ENCODE measurements at places on chromosomes 3 and 15. TPM values are rescaled to one million over a fixed set of nuclear protein-coding genes. Genes with fewer than 3 reads are reported as not detected.

- H3K36me3 ChIP-seq = no peaks in the 10 kb centered on the region
- H3K4me3 ChIP-seq = no peak overlapping the region
- no peak overlapping the region for H3K27ac ChIP-seq
Observed at GRCh38 chr3:140128631-140129030, 193.6 kb downstream of the CLSTN2 start.

GRCh38 chr15:74897300-74897701 lies 7.5 kb downstream of the MPI start:
- peaks cover 22% of the 10 kb centered on the region for H3K36me3 ChIP-seq
- H3K27me3 ChIP-seq = no peaks in the 10 kb centered on the region
- H3K27ac ChIP-seq = no peak overlapping the region
- no peaks in the 10 kb centered on the region for H3K4me1 ChIP-seq
- H3K4me3 ChIP-seq = no peak overlapping the region

- H3K27me3 ChIP-seq = no peaks in the 10 kb centered on the region
- no peaks in the 10 kb centered on the region for H3K36me3 ChIP-seq
- H3K4me3 ChIP-seq = peak overlapping the region; percentile 44
- no peak overlapping the region for H3K27ac ChIP-seq
- DNase-seq = peak; percentile 92
- peaks cover 10% of the 10 kb centered on the region for H3K4me1 ChIP-seq
Observed at GRCh38 chr3:89025185-89025584, 82.2 kb upstream of the EPHA3 start.

DNA sequence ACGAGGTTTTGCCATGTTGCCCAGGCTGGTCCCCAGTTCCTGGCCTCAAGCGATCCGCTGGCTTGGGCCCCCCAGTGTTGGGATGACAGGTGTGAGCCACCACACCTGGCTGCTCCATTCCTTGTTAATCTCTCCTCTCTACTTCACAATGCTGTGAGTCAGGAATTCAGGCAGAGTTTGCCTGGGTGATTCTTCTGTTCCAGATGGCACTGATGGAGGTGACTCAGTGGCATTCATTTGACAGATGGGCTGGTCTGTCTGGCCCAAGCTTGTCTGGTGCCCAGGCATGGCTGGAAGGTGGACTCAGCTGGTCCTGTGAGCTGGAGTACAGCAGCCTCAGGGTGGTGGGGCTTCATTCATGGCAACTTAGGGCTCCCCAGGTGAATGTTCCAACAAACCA lies 43.2 kb downstream of the SLC6A20 start:
- no peak overlapping the region for H3K4me3 ChIP-seq
- H3K4me1 ChIP-seq = no peaks in the 10 kb centered on the region
- H3K27me3 ChIP-seq = no peaks in the 10 kb centered on the region
- no peak for DNase-seq
- no peak overlapping the region for H3K27ac ChIP-seq

DNA sequence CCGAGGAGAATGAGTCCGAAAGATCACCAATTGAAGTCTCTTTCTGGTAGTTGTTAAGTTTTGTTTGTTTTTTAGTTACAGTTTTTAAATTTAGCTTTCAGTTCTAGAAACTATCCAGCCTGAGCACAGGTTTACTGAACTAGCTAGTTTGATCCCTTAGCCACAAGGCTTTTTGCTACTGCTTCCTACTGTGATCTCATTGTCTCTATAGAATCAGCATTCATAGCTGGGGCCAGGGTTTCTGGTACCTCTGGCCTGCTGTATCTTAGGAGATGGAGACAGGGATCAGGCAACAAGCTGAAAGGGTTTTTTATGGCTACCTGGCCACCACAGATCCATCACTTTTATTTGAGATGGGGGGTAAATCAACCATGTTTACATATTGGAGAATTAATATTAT lies 37.0 kb downstream of the GOLM2 start:
- no peak overlapping the region for H3K27ac ChIP-seq
- H3K4me1 ChIP-seq = no peaks in the 10 kb centered on the region
- no peak for DNase-seq
- H3K36me3 ChIP-seq = no peaks in the 10 kb centered on the region
- H3K4me3 ChIP-seq = no peak overlapping the region

- H3K4me3 ChIP-seq = no peak overlapping the region
- DNase-seq = no peak
- peaks cover 10% of the 10 kb centered on the region for H3K4me1 ChIP-seq
- H3K36me3 ChIP-seq = peaks cover 17% of the 10 kb centered on the region
- no peak overlapping the region for H3K27ac ChIP-seq
Observed at GRCh38 chr15:40466426-40467260, 4.1 kb upstream of the CHST14 start.

- H3K27ac ChIP-seq = peak overlapping the region; percentile 75
- H3K4me3 ChIP-seq = no peak overlapping the region
- H3K36me3 ChIP-seq = no peaks in the 10 kb centered on the region
- H3K27me3 ChIP-seq = no peaks in the 10 kb centered on the region
- peak; percentile 85 for DNase-seq
- peaks cover 3% of the 10 kb centered on the region for H3K4me1 ChIP-seq
Observed at GRCh38 chr3:5294356-5294755, 106.8 kb downstream of the EDEM1 start.

- H3K4me3 ChIP-seq = no peak overlapping the region
- no peak for DNase-seq
- H3K4me1 ChIP-seq = peaks cover 8% of the 10 kb centered on the region
Observed at GRCh38 chr3:171184372-171184771, 157.9 kb upstream of the SLC2A2 start.

GRCh38 chr3:10352146-10352911 lies 31.4 kb upstream of the SEC13 start:
- no peaks in the 10 kb centered on the region for H3K27me3 ChIP-seq
- H3K27ac ChIP-seq = peak overlapping the region; percentile 73
- no peaks in the 10 kb centered on the region for H3K36me3 ChIP-seq
- peak; percentile 88 for DNase-seq

GRCh38 chr15:97177151-97177577 lies 783.3 kb upstream of the ARRDC4 start:
- DNase-seq = no peak
- H3K36me3 ChIP-seq = no peaks in the 10 kb centered on the region
- H3K27ac ChIP-seq = no peak overlapping the region
- H3K27me3 ChIP-seq = no peaks in the 10 kb centered on the region
- H3K4me1 ChIP-seq = no peaks in the 10 kb centered on the region
- H3K4me3 ChIP-seq = no peak overlapping the region

- peak; percentile 90 for DNase-seq
- H3K27ac ChIP-seq = peak overlapping the region; percentile 49
- H3K4me1 ChIP-seq = peaks cover 18% of the 10 kb centered on the region
- no peaks in the 10 kb centered on the region for H3K27me3 ChIP-seq
- H3K36me3 ChIP-seq = no peaks in the 10 kb centered on the region
Observed at GRCh38 chr15:41603941-41604911, 45.2 kb downstream of the TYRO3 start.

GRCh38 chr3:127706312-127706711 lies 33.6 kb downstream of the ABTB1 start:
- H3K27ac ChIP-seq = no peak overlapping the region
- no peaks in the 10 kb centered on the region for H3K27me3 ChIP-seq
- H3K4me3 ChIP-seq = no peak overlapping the region
- H3K36me3 ChIP-seq = no peaks in the 10 kb centered on the region
- no peak for DNase-seq

DNA sequence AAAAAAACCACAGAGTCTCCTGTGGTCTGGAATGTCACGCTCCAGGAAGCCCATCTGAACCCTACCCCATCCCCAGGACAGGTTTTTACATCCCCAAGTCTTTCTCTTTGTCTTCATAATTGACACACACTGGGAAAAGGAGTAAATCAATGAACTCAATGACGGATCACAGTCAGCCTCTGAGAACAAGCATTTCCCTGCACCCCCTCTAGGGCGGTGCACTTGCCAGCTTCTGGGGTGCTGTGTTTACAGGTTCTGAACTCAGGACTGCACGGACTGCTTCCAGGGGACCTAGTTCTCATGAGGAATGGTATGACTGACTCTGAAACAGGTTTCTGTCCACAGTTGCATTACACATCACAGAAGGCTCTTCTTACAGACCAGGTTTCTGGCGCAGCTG lies 81.1 kb downstream of the NUP210 start:
- H3K4me3 ChIP-seq = no peak overlapping the region
- H3K27ac ChIP-seq = no peak overlapping the region
- H3K27me3 ChIP-seq = no peaks in the 10 kb centered on the region
- no peaks in the 10 kb centered on the region for H3K36me3 ChIP-seq

The TPRG1 gene
- 1.1 TPM for total RNA-seq

The WDR93 gene
- total RNA-seq = not detected

The ZCWPW2 gene
- 1.0 TPM for total RNA-seq

The GCHFR gene
- 6.4 TPM for total RNA-seq

The C3orf18 gene
- total RNA-seq = 8.0 TPM

All from astrocyte (in vitro differentiated cells and primary cell).